ENCODE measurements at places on chromosomes 1 and 21. TPM values are rescaled to one million over a fixed set of nuclear protein-coding genes. Genes with fewer than 3 reads are reported as not detected.

DNA sequence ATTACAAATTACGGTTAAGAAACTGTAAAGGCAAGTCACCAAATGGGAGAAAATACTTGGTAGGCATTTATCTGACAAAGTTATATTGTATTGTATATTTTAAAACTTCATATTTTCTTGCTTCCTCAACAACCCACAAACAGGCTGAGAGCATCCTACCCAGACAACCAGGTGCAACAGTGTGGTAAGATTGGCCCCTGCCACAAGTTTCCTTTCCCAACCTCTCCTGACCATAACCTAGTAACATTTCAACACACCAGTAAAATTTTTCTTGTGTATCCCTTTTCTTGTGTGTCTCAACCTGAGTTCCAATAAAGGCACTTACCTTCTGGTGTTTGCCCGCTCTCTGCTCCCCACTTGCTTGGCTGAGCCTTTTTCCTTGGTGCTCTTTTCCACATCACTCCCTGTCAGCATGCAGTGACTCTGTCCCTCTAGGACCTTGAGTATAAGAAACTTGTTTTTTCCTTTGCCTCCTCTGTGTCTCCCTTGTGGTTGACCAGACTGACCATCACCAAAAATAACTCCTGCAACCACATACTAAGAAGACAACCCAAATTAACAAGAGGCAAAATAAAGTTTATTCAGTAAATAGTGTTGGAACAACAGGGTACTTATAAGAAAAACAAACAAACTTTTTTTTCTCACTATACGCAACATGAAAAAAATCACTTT is 40.9 kb downstream of the FCRL3 start:
- H3K4me1 ChIP-seq, result no peaks in the 10 kb centered on the region
- H3K27me3 ChIP-seq, result no peaks in the 10 kb centered on the region
- no peak overlapping the region for H3K27ac ChIP-seq
- H3K36me3 ChIP-seq, result no peaks in the 10 kb centered on the region

DNA sequence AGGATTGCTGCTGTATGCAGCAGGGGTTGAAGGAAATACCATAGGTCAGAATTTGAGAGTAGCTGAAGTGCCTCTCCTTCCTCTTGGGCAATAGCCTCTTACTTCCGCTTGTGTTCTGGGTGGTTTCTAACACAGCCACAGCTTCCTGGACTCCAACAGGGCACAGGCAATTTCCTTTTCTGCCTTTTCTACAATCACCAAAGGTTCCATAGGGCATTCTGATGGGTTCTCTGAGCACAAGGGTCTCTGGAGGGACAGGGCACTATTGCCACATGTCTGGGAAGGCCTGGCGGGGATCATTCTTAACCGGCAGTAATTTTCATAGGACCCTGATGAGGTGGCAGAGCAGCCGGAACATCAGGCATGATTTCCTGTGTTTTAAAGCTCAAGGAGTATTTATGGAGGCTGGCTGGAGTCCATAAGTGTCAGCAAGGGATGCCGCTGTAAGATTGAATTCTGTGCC is 5.5 kb upstream of the AGTRAP start:
- H3K4me3 ChIP-seq, result no peak overlapping the region
- DNase-seq, result no peak
- H3K27me3 ChIP-seq, result no peaks in the 10 kb centered on the region
- no peak overlapping the region for H3K27ac ChIP-seq

DNA sequence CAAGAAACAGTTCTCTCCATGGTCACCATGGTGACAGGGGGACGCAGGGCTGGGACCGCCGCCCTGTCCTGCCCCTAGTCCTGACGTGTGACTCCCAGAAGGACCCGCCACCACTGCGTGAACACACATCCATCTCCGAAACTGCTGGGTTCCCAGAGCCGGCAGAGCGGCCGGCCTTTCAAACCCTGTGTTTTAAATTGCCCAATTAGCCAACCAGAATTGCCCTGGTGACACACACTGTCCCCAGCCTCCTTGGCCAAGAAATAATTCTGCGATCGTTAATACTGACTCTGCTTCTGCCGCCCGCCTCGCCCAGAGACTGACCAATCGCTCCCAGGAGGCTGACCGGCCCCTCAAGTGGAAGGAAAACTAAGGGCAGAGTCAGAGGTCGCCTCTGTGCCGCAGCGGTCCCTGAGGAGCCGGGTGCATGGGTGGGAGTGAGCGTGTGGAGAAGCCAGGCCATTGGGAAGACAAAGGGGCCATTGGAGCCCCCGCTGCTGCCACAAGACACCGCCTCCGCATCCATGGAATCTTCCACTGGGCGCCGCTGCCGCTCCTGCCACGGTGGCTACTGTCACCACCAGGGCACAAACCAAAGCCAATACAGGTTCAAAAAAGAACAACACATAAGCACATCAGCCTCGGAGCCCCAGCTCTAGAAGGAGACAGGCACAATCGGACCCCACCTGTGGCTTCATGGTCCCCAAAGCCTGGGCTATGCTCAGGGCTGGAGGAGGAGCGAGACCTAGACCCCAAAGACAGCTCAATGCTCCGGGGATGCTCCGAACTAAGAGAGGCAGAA is 273.2 kb downstream of the NPHP4 start:
- H3K4me1 ChIP-seq, result no peaks in the 10 kb centered on the region
- no peak overlapping the region for H3K27ac ChIP-seq
- peak; percentile 16 for DNase-seq
- H3K4me3 ChIP-seq, result no peak overlapping the region
- no peaks in the 10 kb centered on the region for H3K36me3 ChIP-seq

- H3K27ac ChIP-seq, result no peak overlapping the region
- H3K4me3 ChIP-seq, result no peak overlapping the region
- H3K36me3 ChIP-seq, result no peaks in the 10 kb centered on the region
- no peaks in the 10 kb centered on the region for H3K4me1 ChIP-seq
- DNase-seq, result no peak
- H3K27me3 ChIP-seq, result no peaks in the 10 kb centered on the region
Observed at GRCh38 chr1:18200918-18201317, 93.3 kb downstream of the IGSF21 start.

GRCh38 chr1:77085109-77085508 is 134.1 kb downstream of the PIGK start:
- no peaks in the 10 kb centered on the region for H3K27me3 ChIP-seq
- no peaks in the 10 kb centered on the region for H3K36me3 ChIP-seq
- no peak overlapping the region for H3K27ac ChIP-seq
- no peak overlapping the region for H3K4me3 ChIP-seq
- H3K4me1 ChIP-seq, result no peaks in the 10 kb centered on the region

GRCh38 chr1:77948841-77949424 is 29.9 kb downstream of the FUBP1 start:
- H3K27ac ChIP-seq, result no peak overlapping the region
- H3K36me3 ChIP-seq, result peaks cover 97% of the 10 kb centered on the region

DNA sequence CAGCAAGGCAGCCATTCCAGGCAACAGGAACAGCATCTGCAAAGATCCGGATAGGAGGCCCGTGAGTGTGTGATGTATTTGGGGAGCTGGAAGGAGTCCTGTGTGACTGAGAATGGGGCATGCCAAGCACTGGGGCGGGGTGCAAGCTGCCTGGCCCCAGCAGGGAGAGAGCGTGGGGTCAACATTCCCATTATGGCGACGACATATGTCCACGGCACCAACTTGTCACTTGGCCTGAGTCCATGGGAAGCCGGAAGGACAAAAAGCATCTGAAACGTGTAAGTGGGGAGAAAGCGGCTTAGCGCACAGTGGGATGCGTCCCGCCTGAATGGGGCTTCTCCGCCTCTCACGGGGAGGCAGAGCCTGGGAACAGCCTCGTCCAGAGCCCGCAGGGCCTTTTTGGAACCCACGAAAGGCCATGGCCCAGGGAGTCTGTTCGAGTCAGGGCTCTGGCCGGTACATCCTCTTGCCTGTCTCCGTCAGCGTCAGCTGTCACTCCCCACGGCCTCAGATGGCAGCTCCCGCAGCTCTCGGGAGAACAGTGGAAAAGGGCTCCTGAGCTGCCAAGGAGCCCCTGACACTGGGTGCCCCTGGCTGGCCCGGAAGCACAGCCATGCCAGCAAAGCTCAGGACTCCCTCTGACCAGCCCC is 12.4 kb downstream of the EPHB2 start:
- no peaks in the 10 kb centered on the region for H3K4me1 ChIP-seq
- DNase-seq, result no peak

DNA sequence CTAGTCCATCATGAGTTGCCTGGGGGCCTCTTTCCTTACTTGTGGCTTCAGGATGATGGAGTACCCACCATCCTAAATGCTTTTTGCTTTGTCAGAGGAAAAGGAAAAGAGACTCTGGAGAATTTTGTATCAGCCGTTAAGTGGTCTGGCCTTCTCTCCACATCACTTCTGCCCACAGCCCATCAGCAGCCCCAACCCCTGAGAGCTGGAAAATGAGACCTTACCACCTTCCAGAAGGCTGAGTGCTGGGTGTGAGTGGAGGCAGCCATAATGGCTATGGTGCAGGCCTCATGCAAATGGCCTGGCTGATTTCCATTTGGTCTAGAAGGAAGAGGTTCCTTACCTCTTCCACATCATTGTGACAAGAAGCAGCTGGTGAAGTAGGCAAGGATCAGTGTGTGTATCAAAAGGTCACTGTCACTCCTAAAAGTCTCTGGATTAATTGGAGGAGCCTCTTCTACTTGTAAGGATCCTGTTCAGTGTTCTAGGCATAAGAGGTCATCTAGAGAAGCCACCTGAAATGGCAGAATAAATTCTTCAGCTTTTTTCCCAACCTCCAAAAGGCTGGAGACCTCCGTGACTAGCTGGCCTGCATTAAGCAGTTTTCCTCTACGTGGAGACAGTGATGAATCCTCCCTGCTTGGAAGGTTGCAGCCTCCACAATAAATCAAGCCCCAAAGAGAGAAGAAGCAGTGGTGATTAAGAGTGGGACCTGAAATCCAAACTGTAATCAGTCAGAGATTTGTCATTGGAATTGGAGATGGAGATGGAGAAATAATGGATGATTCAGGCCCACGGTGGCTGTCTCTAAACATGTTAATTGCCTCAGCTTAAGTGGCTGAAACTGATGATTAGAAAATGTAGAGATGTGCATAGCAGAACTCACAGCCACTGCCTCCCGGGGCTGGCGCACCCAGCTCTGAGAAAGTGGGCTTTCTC is 111.5 kb downstream of the CNIH3 start:
- no peaks in the 10 kb centered on the region for H3K4me1 ChIP-seq
- H3K36me3 ChIP-seq, result no peaks in the 10 kb centered on the region
- DNase-seq, result no peak
- no peak overlapping the region for H3K27ac ChIP-seq
- no peak overlapping the region for H3K4me3 ChIP-seq
- no peaks in the 10 kb centered on the region for H3K27me3 ChIP-seq

GRCh38 chr1:117828201-117828600 is 101.2 kb downstream of the GDAP2 start:
- H3K4me1 ChIP-seq, result no peaks in the 10 kb centered on the region

The OR14A2 gene
- total RNA-seq, result not detected

The MROH7 gene
- 33.8 TPM for total RNA-seq

The NTMT2 gene
- total RNA-seq, result not detected

Data from stomach (tissue), 19 donors.